ENCODE measurements at places on chromosomes 5 and 9.
A peak's percentile ranks its signal among the peaks of the same experiment; 100 is the strongest.

- DNase-seq, result no peak
Observed at GRCh38 chr5:146428658-146429057, 18.5 kb upstream of the TCERG1 start.

GRCh38 chr9:114384341-114384740, 3.4 kb downstream of the AKNA start:
- DNase-seq, result no peak

- DNase-seq, result no peak
Observed at GRCh38 chr5:106399391-106399790, 1271.3 kb downstream of the EFNA5 start.

DNA sequence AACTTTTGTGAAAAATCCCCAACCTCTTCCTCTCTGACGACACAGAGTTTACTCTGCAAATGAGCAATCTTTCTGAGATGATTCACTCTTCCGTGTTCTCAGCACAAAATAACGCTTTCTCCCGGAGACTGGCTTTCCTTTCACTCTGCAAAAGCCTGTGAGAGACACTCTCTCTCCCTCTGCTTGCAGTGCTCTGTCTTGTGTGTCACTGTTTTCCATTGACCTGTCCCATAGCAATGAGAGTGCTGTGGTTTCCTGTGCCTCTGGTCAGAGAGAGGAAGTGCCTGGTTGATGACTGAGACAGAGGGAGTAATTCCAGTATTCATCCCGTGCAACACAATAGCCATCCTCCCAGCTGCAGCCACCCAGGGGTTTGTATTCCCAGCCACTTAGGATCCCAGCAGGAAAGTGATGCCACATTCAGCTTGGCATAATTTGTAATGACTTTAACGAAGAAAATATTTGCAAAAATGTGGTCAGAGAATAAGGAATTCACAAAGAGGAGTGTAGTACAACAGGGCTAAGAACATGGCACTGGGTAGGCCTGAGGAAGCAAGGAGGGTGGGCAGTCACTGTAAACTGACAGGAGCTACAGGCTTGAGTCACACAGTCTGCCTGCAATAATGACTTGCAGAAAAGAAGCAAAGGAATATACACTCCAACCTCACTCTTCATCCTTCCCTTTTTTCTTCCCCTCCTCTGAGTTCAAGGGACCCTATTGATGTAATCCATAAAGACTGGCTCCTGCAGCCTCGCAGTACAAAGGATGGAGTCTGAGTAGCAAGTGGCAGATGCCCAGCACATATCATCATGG, 463.5 kb upstream of the RGMB start:
- DNase-seq, result peak; percentile 19

DNA sequence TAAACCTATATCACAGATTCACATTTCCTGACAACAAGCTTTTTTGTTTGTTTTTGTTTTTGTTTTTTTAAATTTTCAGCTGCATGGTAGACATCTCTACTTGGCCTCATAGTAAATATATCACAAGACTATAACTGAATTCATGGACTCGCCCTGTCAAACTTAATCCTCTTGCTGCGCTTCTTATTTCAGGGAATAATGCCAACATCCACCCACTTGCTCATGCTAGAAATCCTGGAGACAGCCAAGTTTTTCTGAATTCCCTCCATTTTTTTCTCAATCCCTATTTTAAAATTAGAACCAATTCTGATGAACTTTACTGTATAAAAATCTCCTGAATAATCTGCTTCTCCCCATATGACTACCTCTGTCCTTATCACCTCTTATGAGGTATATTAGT, 283.6 kb upstream of the RPS23 start:
- no peak for DNase-seq

- no peak for DNase-seq
Observed at GRCh38 chr5:109929376-109929775, 239.6 kb downstream of the MAN2A1 start.
